Stimulated activated CD8-positive, alpha-beta memory T cell treated with anti-CD3 and anti-CD28 coated beads, Interleukin-2, amount 100 ng/mL, for 1 hour (primary cell): ENCODE measurements at places on chromosomes 11 and 22.

- DNase-seq, result no peak
Measured at GRCh38 chr11:73233692-73234470, 15.8 kb downstream of the P2RY2 start.

DNA sequence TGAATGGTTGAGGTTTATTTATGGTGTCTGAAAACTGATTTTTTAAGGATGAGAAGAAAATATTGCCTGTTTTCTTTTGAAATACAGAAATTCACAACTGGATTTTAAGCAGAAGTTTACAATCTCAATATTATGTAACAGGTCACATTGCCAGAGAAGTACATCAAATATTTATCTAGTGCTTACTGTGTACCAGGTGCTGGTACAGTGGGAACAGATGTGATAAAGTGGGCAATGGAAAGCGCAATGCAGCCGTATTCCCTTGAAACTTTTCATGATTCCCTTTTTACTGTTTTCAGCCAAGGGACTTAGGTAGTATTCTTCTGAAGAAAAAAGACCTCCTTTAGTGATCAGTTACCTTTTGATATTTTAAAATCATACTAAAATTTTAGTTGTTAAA, 49.6 kb downstream of the TTC17 start:
- no peak for DNase-seq

DNA sequence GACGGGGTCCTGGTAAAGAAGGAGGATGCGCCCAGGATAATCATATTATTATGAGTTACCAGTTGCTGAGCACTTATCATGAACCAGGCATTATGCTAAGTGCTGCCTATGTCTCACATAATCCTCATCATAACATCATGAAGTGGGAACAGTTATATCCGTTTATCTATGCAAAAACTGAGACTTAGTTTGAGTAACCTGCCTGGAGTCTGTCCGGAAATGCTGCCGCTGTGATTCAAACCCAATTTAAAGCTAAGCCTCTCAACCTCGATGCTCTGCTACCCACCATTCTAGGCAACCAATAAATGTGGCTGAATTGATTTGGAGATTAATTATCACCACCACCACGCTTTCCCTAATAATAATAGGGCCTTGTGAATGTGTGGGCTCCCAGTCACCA, 111.5 kb upstream of the CLMP start:
- DNase-seq, result no peak

DNA sequence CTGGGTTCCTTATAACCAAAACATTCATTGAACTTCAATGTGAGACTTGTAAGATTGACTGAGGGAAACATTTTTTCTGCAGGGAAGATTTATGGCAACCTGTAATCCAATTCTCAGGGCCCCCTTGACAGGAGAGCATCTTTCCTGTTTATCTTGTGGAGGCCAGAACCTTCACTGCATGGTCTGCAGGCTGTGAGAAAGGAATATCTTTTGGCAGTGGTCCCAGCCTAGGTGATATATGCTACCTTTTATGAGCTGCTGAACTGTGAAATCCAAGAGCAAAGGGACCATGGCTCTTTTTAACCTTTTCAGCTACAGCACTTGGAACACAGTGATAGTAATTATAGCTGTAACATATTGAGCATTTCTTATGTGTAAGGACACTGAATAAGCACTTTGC, 590.2 kb upstream of the B3GAT1 start:
- DNase-seq, result no peak

- no peak for DNase-seq
Measured at GRCh38 chr11:12083380-12083779, 27.0 kb upstream of the MICAL2 start.

GRCh38 chr11:74846770-74847169, 98.1 kb downstream of the RNF169 start:
- DNase-seq, result no peak

GRCh38 chr11:62108017-62108750, 15.6 kb upstream of the INCENP start:
- DNase-seq, result no peak

- no peak for DNase-seq
Measured at GRCh38 chr11:11186249-11186648, 166.8 kb downstream of the CSNK2A3 start.

DNA sequence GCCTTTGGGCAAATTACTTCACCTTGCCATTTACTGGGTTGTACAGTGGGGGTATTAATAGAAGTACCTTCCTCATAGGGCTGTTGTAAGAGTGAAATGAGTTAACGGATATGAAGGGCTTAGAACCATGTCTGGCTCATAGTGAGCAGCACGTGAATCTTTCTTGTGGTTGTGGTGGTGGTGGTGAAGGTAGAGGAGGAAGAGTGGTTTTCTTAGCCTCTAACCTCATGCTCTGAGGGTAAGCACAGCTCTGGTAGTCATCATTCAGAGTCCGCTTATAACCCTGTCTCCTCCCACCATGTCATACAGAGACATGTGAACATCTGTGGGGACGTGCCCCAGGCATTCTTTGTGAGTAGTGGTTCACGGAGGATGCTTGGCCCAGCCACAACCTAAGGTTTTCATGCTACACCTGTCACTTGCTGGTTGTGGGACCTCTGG, 43.6 kb downstream of the TEAD1 start:
- no peak for DNase-seq

DNA sequence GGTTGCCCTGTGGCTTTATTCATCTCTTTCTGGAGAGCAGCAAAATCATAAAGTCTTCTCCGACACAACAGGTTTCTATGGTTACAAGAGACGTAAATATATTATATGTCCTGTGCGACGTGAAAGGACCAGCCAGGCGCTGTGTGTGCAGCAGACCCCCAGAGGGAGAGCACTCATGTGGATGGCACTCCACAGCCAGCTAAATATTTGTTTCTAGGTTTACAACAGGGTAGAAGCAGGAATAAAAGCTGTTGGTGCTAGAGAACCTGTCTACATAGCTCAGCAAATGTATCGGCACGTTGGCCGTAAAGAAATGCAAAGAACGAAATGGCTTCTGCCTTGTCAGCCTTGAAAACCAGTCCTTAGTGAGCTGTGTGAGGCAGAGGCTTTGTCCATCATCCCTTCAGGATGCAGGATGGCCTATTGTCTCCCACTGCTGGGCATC, 133.8 kb upstream of the PITPNB start:
- no peak for DNase-seq
